Vagina (tissue), 2 donors: ENCODE measurements at places on chromosomes 16 and 17.

DNA sequence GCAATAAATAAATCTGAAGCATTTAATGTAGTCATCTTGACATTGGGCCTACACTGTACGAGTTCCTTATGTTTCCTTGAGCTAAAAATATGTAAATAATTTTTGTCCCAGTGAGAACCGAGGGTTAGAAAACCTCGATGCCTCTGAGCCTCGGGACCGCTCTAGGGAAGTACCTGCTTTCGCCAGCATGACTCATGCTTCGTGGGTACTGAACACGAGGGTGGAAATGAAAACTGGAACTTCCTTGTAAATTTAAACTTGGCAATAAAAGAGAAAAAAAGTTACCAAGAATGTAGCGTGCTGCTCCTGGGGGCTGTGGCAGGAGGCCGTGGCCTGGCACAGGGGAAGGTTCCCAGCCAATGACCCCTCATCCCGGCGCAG is 74.1 kb downstream of the SOCS1 start:
- DNase-seq, result no peak

- no peak for DNase-seq
These were observed 147.3 kb upstream of the KCNJ18 start for GRCh38 chr17:21545064-21545463.

DNA sequence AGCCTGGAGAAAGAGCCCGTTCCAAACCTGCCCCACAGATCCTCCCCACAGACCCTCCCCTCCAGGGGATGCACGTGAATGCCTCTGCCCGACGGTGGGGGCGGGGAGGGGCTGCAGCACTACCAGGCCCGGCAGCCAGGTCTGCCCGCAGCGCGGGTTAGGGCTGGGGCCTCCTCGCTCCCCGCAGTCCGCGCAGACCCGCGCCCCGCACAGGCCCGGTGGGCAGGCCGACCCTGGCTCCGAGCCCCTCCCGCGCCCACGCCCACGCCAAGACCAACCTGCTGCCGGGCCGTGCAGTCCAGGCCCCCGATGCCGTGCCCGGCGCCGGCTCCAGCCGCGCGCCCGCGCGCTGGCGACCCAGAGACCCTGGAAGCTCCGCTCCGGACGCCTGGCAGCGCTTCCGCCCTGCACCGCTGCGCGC is at the start of gene RPUSD1:
RPUSD1 (minus strand) TSS at position 404 of the 421 bp plus-strand sequence. CDS start 644 bp downstream, outside the sequence.
- DNase-seq, result no peak

DNA sequence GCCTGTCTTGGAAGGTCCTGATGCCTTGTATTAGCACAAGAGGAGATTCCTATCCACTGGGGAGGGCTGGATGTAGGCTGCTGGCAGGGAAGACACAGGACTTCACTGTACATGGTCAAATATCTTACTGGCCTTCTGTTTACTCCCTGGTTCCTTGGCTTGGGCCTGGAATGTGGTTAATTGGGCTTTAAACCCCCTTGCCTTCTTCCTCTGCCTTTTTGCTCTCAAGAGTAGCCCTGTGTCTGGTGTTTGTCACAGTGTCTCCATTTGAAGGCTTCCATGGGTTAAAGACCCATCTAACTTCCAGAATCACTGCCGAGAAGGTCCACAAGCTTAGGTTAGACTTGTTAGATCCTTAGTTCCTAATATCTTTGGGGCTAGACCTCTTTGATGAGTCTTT is 7.1 kb upstream of the CHCT1 start:
- no peak for DNase-seq

DNA sequence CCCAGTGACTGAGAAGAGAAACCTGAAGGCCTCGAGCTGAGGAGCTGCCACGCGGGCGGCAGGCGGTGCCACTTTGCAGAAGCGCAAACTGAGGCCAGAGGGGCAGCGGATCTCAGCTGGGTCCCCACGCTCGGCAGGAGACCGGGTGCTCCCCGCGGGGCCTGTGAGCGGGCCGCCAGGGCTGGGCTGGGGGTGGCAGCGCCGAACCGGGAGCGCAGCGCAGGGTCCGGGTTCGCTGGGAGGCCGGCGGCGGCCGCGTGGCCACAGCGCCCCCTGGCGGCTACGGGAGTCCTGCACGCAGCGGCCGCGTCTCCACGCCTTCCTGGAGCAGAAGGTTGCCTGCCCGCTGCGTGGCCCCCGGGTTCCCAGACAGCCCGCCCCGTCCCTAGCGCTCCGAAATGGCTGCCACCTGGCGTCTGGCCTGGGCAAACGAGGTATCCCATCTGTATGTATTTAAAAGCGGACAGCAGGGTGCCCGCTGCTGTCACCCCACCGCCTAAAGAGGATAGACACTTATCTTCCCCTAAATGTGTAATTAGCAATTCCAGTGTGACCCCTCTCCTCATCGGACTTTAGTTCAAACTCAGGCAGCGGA is 96.1 kb upstream of the CDH5 start:
- DNase-seq, result peak; percentile 87

GRCh38 chr16:63135069-63135468 is 1098.8 kb upstream of the CDH8 start:
- no peak for DNase-seq

DNA sequence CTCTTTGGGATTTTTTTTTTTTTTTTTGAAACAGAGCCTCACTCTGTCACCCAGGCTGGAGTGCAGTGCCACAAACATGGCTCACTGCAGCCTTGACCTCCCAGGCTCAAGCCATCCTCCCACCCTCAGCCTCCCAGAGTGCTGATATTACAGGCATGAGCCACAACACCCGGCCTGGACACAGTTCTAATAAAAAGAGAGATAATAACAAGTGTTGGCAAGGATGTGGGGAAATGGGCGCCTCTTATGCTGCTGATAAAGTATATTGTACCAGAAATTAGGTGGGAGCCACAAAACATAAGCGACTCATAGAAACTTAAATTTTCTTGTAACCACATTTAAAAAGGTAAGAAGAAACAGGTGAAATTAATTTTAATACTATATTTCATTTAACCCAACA is 50.4 kb upstream of the FA2H start:
- no peak for DNase-seq

DNA sequence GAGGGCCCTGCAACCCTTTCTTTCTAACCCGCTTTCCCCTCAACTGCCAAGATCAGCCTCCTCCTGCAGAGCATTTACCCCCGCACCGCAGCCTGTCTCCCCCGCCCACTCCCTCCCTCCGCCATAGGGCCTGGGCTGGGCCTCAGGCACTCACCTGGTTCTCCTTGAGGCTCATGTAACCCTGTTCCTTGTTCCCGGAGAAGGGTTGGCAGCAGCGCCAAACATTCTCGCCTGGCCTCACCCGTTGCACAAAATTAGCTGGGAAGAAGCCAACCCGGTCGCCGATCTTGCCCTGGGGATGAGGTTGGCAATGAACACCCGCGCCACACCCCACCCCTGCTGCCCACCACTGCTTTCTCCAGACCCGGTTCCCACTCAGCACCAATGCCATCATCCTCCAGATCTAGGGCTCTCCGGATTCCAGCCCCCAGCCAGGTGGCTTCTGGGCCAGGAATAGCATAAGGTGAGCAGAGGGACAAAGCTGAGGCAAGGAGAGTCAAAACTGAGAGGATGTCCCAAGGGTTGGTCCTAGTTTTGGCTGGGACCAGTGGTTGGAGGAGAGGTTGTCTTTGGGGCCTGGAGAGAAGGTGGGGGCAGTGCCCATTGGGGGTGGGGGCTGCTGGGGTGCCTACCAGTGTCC is 12.8 kb downstream of the STAC2 start:
- no peak for DNase-seq

GRCh38 chr16:50657241-50657640 is 23.9 kb downstream of the SNX20 start:
- DNase-seq, result no peak

DNA sequence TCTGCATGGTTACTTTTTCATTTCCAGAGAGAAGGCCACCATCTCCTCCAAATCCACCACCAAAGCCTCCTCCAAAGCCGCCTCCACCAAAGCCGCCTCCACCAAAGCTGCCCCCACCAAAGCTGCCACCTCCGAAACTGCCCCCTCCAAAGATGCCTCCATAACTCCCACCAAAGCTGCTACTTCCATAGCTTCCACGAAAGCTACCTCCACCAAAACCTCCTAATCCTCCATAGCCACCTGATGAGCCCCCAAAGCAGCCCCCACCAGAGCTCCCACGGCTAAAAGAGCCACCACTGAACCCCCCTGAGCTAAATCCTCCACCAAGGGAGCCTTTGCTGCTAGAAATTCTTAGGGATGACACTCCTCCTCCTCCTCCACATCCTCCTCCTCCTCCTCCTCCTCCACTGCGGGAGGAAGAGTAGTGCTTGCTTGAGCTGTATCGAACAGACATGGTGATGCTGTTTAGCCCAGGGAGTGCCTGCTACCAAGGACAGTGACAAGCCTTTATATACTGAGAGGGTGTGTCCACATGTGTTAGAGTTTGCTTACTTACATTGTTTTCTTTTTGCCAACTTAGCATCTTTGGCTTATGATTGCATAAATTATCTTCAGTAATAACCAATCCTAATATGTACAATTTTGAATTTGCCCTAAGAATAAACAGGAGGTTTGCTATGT is at the start of gene KRT10:
KRT10 (minus strand) TSS at position 483 of the 681 bp plus-strand sequence; CDS start at position 454, 29 bp downstream.
- DNase-seq, result no peak

GRCh38 chr16:4298761-4299522 is 16.9 kb upstream of the GLIS2 start:
- no peak for DNase-seq

GRCh38 chr16:89041571-89042481 is 51.8 kb upstream of the ACSF3 start:
- no peak for DNase-seq

DNA sequence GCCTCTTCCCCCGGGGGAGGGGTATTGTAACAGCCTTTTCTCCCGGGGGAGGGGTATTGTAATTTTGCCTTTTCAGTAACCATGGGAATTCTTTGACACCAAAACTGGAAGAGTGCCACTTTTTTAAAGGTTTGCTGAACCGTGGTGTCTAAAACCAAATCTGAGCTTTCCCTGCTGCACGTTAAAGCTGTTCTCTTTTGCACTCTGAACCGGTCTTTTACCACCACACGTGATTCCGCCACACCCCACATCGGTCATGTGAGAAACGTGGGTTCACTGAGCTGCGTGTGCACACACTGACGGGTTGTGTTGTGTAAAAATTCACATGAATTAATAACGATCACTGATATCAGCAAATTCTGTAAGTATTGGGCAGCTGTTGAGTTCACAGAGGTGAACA is 9.2 kb upstream of the ACSF3 start:
- no peak for DNase-seq

GRCh38 chr17:59890720-59891119 is 2.0 kb downstream of the TUBD1 start:
- no peak for DNase-seq

DNA sequence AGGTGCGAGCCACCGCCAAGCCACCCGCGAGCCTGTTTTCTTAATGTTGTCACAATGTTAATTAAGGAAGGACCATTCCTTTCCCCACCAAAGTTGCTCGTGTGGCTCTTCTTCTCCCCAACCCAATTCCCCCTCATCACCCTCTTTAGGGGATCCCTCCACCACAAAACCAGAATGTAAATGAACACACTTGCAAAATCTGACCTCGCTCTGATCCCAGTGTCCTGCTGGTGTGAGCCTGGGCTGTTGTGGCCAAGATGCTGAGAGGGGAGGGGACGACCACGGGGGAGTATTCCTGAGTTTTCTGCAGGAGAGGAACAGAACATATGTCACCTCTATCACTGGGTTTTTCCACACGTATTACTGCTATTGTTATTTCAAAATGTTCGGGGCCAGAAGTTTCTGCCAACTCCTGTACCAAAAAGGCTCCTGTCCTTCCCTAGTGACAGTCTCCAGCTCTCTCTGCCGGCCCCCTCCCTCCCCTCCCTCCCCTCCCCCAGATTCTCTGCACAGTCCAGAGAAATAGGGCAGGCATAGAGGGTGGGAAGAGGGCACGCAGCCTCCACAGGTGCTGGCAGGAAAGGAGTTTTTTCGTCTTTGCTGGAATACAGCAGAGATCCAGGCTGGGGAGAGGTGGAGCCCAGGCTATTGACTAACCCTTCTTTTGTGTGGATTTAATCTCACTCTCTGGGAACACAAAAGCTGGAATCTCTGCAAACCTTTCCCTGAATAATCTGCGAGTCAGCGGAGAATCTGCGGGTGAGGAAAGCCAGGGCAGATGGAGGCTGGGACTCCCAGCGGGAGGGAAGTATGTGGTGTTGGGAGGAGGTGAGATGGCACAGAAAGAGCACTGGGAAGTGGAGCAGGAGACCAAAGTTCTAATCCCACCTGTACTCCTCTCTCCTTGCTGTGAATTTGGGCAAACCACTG is 4.5 kb upstream of the CA4 start:
- DNase-seq, result no peak

DNA sequence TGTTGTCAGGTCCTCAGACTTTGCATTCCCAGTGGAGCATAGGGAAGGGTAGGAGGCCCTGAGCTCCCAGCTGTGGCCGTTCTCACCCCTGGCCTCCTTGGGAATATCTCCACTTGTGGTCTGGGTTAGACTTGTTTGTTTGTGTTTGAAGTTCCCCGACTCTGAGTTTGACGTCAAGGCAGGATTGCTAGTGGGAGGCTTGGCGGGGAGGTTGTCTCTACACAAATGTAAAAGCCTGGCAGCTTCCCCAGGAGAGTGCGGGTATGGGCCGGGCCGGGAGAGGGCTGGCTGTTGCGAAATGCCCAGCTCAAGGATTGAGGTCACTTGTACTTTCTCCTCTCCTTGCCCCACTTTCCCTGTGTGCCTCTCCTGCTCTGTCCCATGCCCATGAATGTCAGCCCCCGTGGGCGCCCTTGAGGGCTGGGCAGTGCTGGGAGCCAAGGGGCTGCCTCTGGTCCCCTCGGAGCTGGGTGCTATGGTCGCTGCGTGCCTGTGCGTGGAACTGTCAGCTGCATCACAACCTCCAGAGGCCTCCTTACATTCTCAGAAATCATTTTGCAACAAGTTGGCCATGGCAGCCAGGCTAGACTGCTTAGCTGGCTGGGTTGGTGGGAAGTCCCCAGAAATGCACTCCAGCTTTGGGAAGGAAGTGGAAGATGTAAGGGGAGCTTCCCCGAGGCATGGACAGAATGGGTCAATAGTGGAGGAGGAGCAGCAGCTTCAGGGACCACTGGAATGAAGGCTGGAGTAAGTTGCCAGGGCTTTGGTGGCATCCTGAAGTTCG is 84.3 kb downstream of the KSR1 start:
- no peak for DNase-seq

DNA sequence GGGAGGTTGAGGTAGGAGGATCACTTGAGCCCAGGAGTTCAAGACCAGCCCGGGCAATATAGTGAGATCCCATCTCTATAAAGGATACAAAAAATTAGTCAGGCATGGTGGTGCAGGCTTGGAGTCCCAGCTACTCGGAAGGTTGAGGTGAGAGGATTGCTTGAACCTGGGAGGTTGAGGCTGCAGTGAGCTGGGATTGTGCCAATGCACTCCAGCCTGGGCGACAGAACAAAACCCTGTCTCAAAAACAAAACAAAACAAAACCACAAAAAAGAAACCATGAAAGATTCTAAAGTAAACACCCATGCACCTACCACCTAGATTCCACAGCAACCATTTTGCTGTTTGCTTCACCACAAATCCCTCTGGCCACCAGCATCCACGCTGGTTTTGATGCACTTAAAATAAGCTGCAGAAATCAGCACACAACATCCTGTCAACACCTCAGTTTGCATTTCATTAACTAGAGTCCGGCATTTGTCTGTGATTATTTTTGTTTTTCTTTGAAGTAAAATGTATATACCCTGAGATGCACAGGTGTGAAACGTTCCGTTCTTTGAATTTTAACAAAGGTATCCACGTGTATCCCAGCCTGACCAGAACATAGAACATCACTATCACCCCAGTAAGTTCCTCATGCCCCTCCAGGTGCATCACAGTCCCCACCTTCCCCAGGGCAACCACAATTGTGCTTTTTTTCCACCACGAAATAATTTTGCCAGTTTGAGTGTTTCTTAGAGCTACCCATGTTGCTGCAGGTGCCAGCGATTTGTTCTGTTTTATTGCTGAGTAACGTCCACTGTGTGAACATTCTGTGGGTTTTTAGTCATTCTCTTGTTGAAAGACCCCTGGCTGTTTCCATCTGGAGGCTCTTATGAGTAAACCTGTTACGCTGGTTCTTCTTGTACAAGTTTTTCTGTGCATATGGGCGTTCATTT is 191.5 kb downstream of the SEC14L1 start:
- peak; percentile 67 for DNase-seq
